NCI-H187 treated with DMSO at 0.1 percent for 48 hours (cell line): ENCODE measurements at places on chromosomes 12 and 14.

GRCh38 chr14:68694516-68695235, 98.2 kb downstream of the ZFP36L1 start:
- DNase-seq: no peak

DNA sequence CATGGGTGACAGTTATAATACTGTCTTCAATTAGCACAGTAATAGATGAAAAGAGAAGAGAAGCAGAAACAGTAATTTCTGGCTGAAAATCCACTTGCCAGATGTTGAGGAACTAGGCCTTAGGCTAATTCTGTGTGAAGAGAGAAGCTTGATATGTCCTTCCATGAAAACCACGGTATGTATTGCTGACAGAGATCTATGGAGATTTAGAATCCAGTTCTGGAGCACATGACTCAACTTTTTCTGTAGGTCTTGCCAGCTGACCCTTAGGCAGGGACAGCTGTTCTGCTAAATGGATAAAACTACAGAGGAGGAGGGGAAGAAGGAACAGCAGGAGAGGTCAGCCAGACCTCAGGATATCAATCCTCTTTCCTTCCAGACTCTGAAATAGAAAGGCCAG, 211.5 kb downstream of the PRKD1 start:
- DNase-seq: no peak

DNA sequence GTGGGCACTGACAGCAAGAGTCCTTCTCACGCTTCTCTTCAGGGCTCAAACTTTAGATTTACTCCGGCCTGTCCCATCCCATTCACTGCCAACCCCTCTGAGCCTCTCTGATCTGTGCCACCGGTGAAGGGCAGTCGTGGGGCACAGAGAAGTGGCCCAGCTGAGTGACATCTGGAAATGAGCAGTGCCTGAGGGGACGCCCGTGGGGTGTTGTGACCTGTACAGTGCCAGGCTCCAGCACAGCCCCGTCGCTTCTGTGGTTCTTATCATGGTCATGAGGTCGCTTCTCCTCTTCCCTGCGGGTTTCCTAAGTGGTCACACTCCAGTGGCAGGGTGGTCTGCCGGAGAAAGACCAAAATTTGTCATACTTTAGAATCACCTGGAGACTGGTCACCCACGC, 4.1 kb downstream of the BDKRB2 start:
- DNase-seq: no peak

GRCh38 chr14:36827861-36828260, 166.2 kb downstream of the PAX9 start:
- DNase-seq: no peak

DNA sequence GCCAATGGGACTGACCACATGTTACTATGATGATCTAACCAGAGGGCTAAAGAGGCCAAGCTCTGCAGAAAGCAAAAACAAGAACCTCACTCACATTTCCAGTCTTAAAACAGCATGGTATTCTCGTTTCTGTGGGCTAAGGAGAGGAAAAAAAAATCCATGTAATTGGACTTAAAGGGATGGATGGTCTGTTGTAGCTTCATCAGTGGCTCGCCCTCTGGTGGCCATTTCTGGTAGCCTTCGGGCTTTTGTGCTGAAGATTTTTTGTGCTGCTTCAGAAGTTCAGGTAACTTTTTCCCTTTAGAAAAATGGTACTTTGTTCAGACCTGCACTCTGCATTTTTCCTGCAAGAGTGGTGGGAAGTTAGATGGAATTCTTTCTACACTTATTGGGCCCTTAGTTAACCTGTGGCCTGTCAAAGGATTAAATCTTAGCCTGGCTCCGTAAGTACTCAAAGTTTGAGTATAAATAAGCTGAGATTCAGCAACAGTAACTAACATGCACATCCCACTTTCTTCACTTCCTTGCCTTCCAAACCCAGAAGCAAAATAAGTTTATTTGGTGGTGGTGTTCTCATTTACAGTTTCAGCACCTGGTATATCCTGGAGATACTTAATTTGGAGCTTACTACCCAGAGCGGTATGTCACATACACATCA, 22.3 kb downstream of the DCAF4 start:
- no peak for DNase-seq

- no peak for DNase-seq
These were observed at the start of gene CDH24 for GRCh38 chr14:23056956-23057756. CDH24 (minus strand) TSS chr14:23057520; CDS start chr14:23055733, 1,787 bp downstream.

- no peak for DNase-seq
These were observed 66.4 kb upstream of the MAP1LC3B2 start for GRCh38 chr12:116492703-116493324.

DNA sequence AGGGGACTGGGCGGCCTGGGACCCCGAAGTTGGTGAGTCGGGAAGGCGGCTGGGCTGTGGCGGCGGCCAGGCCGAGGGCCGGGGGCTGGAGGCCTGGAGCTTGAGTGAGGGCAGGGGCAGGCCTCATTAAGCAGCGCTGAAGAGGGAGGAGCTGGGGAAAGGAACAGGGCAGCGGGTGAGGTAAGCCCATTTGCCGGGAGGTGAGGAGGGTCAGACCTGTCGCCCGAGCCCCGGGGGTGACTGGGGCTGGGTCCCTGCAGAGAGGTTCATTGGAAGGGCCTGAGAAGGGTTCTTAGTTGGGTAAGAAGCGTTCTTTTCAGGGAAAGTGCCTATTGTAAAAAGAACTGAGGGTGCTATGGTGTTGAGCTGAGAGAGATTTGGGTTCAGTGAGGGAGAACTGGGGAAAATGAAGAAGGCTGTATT, 441 bp downstream of the RAB5B start:
- no peak for DNase-seq

DNA sequence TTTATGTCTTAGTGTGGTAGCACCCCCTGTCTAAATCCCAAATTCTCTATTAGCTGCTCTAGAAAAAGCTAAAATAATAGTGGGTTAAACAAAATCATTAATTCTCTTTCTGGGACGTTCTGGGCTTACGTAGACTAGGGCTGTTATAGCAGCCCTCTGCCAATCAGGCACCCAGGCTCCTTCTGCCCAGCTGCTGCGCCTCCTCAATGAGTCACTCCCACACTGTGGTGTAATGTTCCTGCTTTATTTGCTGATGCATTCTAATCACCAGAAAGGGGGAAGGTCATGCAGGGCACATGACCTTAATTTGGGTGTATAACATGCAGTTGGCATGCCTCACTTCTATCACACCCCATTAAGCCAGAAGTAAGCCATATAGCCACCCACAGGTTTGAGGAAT, 294.5 kb downstream of the GALC start:
- DNase-seq: no peak
